ENCODE measurements at places on chromosomes 6 and 20.

GRCh38 chr6:55180258-55180657, 5.9 kb downstream of the HCRTR2 start:
- no peak for DNase-seq

DNA sequence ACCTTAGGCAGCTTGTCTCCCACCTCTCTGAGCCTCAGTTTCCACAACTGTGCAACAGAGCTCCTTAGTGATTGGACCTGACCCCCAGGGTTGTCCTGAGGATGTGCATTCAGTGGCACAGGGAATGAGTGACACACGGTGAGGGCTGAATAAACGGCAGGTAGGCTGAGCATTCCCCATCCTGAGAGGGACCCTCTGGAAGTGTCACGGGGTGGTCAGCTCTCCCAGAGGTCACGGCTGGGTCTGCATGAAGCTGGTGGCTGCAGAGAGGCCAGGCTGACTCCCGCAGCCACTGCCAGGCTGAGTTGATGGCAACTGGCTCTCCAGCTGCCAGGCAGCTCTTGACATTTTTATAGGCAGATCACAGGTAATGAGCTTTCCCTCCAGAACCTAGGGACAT, 42.5 kb downstream of the CD40 start:
- no peak for DNase-seq

DNA sequence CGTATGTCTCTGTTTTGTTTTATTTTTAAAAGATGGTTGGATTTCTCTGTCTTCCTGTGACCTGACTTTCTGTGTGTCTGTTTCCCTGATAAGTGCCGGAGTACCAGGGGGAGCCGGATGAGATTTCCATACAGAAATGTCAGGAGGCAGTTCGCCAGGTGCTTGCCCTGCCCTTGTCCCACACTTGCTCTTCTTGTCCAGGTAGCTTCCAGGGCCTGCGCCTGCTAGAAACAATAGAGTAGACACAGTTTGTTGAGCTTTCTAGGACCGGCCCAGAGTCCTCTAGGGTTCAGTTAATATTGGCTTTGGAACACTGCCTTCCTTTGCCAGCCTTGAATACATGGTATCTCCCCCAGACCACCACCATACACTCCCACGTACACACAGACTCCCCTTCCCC, 3.9 kb downstream of the ITPA start:
- DNase-seq, result no peak

- no peak for DNase-seq
These were observed 512 bp upstream of the HDGFL1 start for GRCh38 chr6:22568854-22569253.

DNA sequence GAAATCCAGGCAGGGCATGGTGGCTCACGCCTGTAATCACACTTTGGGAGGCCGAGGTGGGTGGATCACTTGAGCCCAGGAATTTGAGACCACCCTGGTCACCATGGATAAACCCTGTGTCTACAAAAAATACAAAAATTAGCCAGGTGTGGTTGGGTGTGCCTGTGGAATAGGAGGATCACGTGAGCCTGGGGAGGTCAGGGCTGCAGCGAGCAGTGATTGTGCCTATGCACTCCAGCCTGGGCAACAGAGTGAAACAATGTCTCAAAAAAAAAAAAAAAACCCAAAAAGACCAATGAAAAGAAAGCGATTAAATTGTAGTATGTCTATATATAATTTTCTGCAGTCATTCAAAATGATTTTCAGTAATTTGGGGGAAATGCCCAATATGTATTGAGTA, 70.3 kb downstream of the ITCH start:
- no peak for DNase-seq

DNA sequence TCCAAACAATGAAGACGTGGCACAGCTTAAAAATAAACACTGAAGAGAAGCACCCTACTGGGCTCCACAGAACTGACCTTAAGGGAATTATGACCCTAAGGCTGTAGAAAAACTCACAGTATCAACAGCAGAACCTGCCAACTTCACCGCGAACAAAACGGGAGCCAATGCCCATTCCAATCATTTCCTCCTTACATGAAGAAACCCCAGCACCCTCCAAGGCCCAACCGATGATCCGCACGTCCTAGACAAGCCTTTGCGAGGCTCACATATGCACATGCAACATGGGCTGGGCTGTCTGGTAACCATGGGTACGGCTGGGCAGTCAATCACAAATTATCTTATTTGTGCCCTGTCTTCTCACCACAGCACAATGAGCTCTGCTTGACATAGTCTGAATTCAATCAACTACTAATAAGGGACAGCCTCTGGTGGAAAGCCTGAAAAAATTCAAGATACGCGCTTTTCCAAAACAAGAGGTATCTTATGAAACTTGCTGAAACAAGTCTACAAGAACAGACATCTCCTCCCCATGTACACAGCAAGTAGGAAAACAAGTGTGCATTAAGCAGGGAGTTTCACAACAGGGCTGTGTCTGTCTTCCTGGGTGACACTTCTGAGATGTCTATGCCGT, 1.7 kb downstream of the DIDO1 start:
- no peak for DNase-seq

- no peak for DNase-seq
These were observed 46.1 kb upstream of the PBOV1 start for GRCh38 chr6:138264372-138264880.

DNA sequence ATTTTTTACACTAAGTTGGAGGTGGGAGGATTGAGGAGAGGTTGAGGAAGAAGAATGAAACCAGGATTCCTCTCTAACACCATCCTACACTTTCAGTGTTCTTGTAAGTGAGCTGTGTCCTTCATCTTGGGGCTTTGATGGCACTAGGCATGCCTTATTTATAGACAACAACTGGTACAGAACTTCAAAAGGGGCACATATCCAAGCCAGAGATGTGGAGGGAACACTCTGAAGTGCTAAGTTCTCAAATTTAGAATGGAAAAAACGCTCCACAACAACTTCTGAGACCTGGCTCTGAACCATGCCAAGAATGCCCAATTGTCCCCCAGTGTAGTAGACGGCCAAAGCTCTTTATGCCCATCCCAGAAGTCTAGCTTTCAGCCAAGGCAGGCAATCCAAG, 16.2 kb upstream of the PKHD1 start:
- DNase-seq, result no peak

- no peak for DNase-seq
These were observed 189.2 kb downstream of the ASCC3 start for GRCh38 chr6:100691972-100692371.

- no peak for DNase-seq
These were observed 8.5 kb upstream of the UBD start for GRCh38 chr6:29567991-29568390.

DNA sequence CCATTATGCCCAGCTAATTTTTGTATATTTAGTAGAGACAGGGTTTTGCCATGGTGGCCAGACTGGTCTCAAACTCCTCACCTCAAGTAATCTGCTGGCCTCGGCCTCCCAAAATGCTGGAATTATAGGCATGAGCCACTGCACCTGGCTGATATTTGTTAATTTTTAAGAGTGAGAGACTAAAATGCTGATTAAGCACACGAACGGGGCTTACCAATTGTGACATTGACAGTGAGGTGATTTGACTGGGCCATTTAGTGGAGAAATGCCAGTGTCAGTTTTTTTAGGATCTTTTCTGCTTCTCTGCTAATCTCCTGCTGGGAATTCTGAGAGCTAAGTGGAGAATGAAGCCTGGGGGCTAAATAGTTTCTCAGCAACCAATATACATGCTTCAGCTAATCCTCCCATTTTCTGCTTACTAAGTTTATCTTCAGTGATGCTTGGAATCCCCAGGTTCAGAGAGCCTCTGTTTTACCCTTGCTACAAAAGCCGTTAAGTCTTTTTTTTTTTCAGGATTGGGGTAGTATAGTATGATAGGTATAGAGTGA, 9.8 kb upstream of the DEFB123 start:
- no peak for DNase-seq

GRCh38 chr6:79065232-79065631, 12.8 kb downstream of the PHIP start:
- DNase-seq, result no peak

GRCh38 chr6:79146421-79146820, 68.4 kb upstream of the PHIP start:
- DNase-seq, result no peak

DNA sequence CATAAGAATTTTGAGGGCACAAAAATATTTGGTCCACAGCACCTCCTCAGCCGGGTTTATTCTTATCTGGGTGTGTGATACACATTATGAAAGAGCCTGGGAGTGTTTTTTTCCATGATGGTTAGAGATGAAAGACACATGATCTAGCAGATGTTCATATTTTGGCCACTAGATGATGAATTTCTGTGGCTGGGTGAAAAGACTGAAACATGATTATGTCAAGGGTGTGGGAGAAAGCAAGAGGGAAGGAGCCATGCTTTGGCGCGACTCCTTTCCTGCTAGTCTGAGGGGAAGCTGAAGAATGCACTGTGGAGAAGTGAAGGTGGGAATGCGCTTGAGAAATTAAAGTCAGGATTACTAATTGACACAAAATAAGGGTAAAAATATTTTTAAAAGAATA, 102.3 kb downstream of the SH3BGRL2 start:
- no peak for DNase-seq

DNA sequence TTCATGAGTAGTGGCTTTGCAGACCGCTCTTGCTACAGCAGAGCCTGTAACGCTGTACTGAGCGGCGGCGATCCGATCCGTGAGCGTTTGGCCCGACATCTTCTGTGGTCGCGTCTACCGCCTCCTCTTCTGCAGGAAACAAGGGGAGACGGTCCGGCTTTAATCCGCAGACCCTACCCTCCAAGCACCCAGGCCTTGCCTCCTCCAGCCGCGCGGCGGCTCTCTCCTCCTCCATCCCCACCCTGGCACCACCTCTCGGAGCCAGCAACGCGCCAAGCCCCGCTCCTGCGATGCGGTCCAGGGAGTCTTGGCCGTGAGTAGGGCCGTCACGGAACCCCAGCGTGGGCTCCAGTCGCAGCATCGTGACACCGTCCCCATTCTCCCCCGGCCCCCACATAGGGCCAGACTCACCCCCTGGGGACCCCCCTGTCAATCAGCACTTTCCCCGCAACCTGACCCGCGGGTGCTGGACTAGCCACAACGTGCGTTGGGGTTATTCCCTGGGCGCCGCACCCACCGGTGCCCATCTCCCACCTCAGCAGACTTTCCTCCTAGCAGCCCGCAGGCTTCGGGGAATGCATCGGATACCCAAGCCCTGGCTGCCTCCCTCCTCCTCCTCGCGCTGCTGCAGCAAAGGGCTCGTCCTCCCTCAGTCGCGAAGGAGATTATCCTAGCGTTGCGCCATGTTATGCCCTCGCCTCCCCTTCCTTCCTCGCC, 914 bp downstream of the SNAP91 start:
- no peak for DNase-seq

DNA sequence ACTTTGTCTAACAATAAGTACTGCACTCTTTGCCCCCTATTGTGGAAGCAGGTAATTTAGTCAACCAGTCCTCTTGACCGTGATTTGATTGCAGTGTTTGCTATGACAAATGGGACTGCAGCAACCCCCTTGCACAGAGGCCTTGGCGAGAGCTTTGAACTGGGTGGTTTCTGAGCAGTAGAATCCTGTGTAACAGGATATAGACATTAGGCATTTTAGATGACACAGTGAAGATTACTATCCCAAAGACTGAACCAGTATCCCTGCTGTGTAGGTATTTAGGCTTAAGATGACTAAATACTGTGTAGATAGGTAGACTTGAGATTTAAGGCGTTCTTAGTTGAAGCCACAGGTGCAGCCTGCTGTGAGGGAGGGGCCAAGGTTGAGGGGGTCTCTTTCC, 9.9 kb downstream of the DNMT3B start:
- no peak for DNase-seq

All from activated CD8-positive, alpha-beta memory T cell treated with anti-CD3 and anti-CD28 coated beads, Interleukin-2, amount 50 U/mL, for 4 hours (primary cell).